Activated CD4-positive, alpha-beta T cell treated with anti-CD3 and anti-CD28 coated beads for 24 hours (primary cell): ENCODE measurements at places on chromosomes 1 and 21.

- DNase-seq, result no peak
Measured at GRCh38 chr1:9675393-9675792, 23.9 kb downstream of the PIK3CD start.

GRCh38 chr1:242132121-242132817, 133.4 kb upstream of the MAP1LC3C start:
- DNase-seq, result no peak

- no peak for DNase-seq
Measured at GRCh38 chr1:207754011-207754410, 2.2 kb downstream of the CD46 start.

- no peak for DNase-seq
Measured at GRCh38 chr1:14367451-14367850, 231.0 kb upstream of the KAZN start.

DNA sequence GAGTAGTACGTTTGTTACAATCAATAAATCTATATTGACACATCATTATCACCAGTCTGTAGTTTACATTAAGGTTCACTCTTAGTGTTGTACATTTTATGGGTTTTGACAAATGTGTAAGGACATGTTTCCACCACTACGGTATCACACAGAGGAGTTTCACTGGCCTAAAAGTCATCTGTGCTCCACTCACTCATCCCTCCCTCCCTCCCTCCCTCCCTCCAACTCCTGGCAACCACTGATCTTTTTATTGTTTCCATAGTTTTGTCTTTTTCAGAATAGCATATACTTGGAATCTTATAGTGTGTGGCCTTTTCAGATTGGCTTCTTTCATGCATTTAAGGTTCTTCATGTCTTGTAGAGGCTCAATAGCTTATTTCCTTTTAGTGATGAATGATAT, 44.1 kb upstream of the RHOU start:
- no peak for DNase-seq
